Kidney epithelial cell (primary cell): ENCODE measurements at places on chromosomes 5 and 9.

DNA sequence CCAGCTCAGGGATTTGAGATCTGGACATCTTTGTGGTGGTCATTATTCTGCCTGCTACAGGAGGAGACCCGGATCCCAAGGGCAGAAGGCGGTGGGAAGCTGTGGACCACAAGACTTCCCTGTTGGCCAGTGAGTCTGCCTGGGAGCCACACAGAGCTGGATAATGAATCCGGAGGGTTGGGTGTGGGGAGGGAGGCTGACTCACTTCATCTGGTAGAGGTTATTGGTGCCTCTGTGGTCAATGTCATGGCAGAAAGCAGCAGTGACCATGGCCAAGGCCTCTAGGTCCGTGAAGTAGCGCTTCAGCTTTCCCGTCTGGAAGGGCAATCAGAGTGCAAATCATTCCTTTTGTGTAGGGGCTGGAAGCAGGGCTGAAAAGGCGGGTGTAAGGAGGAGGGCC lies 58.5 kb downstream of the PDE6A start:
- no peak for DNase-seq

DNA sequence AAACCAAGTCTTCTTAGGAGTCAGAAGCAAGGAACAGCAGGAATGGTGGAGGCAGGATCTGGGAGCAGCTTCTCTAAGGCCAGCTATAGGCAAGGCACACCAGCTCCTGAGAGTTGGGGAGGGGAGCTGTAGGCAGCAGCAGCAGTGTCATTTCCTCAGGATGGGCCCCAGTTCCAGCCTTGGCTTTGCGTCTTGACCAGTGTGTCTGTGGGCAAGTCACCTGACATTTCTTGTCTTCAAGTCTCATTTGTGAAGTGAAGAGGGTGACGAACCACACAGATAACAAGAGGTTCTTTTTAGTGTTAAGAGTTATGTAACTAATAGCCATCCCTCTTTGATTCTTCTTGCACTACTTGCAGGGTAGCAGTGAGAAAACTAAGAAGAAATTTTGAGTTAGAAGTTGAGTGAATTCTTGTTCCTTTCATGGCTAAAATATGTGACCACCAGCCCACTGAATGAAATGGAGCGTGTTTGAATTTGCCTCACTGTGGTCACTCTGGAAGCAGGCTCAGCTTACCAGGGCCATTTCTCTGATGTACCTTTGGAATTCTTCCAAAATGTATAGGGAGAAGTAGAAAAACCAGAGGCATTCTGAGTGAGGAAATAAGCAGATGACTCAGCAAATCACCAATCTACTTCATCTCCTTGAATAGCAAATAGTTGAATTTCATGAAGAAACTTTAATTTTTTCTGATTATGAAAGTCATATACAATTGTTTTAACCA lies 42.4 kb downstream of the RHOBTB3 start:
- DNase-seq = peak; percentile 34

DNA sequence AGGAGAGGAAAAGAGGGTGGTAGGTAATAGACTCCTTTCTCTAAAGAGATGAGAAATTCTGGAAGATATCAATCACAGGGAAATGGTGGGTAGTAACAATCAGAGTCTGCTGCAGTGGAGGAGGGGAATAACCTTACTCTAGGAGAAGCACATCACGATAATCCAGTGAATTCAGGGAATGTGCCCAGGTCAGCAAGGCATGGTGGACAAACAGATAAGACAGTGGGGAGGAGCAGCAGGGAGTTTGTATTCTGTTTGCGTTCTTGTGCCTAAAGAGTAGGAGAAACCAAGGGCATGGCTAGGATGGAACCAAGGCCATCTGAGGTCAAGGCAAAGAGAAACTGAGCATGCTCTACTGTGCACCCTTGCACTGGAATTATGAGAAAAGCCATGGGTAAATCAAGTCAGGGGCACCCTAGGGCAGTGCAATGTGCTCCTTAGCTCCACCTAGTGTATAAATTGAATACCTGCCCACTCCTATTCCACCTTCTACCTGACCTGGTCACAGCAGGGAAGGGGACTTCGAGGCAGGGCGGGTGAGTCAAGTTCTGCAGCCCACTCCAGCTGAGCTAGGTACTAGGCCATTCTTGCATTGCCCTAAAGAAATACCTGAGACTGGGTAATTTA lies 31.6 kb downstream of the RETREG1 start:
- no peak for DNase-seq

DNA sequence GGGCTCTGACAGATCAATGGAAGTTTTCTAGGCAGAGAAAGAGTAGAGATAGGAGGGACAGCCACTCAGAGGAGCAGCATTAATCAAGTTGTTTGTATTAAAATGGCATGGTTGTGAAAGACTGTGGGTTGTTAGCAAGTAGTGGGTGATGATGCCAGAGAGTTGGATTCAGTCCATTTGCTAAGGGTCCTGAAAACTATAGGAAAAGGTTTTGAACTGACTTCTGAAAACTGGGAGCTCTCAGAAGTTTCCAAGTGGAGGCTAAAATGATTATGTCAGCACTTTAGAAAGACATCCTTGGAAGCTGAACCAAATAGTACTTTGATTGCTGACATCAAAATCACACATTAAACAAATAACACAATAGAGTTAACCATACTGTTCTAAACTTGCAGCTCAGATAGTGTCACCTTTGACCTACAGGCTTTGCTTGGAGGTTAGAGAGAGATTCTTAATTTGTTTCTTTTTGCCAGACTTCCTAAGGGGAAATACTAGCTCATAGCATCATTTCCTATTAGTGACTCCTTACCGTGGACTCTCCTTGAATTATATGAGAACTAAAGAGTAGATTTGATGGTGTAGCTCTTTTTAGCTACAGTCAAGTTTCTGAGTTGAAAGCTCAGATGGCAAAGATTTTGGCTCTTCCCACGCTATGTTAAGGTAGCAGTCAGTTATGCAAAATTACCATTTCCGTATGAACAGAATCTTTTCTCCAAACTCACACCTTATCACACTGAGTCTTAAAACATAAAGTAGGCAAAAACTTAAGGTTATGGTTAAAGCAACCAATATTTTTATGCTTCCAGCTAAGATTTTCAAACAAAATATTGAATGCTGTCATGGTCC lies 277.1 kb downstream of the NR3C1 start:
- DNase-seq = no peak

DNA sequence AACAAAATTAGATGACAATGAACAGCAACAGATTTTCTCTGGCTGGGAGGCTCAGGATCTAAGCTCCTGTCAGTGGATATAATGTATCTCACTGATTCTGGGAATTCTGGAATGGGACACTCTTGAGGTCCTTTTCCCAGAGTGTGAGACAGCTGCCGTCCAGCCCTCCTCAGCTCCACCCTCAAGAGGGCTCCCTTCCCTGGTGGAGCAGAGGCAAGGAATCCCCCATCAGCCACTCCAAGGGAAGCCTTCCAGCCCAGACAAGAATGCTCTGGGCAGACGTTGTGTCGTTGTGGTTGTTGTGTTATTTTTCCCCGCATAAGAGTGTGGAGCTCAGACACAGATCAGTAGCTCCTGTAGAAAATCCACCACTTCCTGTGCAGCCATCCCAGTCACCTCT lies 47.7 kb upstream of the ATP10B start:
- DNase-seq = no peak

GRCh38 chr9:109254317-109254716 lies 66.5 kb downstream of the EPB41L4B start:
- DNase-seq = no peak

- no peak for DNase-seq
These were observed 63.6 kb downstream of the FRMD3 start for GRCh38 chr9:83474631-83475030.

GRCh38 chr5:59992206-59992605 lies 98.7 kb upstream of the PDE4D start:
- DNase-seq = no peak

GRCh38 chr5:35197351-35197750 lies 32.9 kb downstream of the PRLR start:
- DNase-seq = no peak

DNA sequence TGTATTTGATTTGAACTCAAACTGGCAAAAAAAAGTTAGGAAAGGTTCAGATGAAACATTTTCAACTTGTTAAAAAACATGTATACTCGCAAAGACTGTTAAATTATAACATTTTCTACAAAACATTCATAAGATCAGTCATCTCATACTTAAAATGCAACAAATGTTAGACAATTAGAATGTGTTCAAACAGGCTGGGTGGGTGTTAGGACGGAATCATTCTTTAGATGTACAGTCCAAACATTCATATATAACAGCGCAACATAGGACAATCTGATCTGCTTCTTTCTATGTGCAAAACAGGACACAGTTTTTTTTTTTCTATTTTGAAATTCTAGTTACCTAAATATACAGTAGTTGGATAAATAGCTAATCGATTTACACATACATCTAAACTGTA lies 22.2 kb downstream of the IL4 start:
- no peak for DNase-seq

- no peak for DNase-seq
These were observed 36.8 kb upstream of the NFIB start for GRCh38 chr9:14350754-14351153.

DNA sequence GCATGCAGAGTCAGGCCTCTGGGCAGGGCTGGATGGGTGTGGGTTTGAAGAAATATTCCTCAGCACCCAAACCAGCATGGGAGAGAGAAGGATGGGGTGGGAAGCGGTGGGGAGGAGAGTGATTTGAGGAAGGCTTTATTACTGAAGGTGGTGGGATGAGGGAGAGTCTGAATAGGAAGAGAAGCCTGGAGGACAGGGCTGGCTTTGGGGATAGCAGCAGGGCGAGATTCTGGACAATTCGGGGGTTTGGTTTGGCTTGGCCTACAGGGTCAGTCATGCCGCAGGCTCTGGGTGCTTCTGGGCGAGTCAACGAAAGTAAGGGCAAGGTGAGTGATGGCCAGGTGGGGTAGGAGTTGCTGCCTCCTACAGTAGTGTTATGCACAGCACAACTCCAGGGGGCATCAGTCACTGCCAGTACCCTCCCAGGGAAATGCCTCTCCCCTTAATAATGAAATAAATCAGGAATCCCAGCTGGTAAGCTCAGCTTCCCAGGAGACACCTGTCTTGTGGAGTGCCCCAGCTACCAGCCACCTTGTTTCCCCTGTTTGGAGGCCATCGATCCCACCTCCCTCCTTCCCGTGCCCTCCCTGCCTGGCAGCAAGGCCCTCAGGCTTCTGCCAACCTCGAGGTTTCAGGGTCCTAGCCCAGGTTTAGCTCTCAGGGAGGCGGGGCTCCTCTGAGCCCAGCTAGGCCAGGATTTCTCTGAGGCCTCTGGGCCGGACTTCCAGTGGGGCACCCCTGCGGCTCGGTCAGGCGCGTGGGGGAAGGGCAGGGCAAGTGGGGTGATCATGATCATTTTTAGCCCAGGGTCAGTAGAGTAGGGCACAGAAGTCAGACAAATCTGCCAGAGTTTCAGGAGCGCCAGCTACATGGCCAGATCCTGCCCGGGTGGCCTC lies 741 bp upstream of the NKX2-5 start:
- no peak for DNase-seq

- no peak for DNase-seq
These were observed 60.8 kb upstream of the PHYKPL start for GRCh38 chr5:178293400-178293799.

- no peak for DNase-seq
These were observed 12.7 kb upstream of the CCL27 start for GRCh38 chr9:34675048-34675714.

DNA sequence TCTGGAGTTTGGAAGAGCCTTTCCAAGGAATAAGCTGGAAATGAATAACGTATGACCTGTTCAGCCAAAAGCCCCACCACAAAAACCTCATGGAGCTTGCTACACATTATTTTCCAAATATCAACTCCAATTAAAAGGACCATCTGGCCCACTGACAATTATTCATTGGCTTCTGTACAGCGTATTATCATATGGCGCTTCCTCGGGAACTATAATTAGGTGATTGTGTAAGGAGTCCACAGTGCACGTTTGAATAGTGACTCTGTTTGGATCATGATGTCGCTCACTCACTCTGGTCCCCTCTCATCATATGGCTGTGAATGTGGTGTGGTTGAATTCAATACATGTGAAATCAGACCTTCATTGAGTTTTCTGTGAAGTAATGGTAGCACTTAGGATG lies 52.1 kb downstream of the GDNF start:
- no peak for DNase-seq

GRCh38 chr9:107260437-107261081 lies 22.5 kb upstream of the RAD23B start:
- DNase-seq = no peak

GRCh38 chr5:74903165-74903787 lies 37.1 kb upstream of the FAM169A start:
- DNase-seq = no peak
